Cortex of kidney (tissue), 1 donor: ENCODE measurements at places on chromosomes 5 and 9.

DNA sequence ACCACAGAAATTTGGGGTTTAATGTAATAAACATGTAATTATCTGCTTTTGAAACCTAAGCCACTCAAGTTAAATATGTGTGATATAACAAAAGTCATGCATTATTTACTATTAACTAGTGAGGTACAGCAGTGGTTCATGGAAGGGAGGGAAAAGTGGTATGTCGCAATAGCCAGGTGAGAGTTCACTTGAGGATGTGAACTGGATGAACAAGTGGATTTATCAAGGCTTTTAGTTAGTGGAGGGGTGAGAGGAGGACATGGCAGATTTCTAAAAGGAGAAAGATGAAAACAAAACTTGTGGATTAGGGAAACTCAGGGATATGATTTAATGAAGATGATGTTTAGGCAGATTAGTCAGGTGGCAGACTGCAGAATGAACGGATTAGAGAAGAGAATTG lies 141.3 kb upstream of the NFIB start:
- no peak for DNase-seq

- no peak for DNase-seq
Measured at GRCh38 chr5:73780302-73781080, 154.5 kb downstream of the ARHGEF28 start.

DNA sequence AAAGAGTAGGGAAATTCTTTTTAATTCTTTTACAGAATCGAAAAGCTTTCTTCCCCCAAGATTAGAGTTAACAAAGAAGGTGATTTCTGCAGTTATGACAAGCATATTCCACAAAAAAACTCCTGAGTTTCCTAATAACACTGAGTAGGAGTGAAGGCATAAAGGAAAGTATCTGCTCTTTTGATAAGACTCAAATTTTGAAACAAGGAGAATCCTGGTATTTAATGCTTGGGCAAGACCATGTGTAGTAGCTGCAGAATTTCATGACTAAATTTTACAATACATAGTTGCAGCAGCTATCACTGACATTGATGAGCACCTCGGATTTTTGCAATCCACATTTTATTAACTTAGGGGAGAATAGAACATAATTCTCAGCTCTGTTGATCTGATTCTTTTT lies 92.6 kb downstream of the MARCHF3 start:
- DNase-seq, result no peak

DNA sequence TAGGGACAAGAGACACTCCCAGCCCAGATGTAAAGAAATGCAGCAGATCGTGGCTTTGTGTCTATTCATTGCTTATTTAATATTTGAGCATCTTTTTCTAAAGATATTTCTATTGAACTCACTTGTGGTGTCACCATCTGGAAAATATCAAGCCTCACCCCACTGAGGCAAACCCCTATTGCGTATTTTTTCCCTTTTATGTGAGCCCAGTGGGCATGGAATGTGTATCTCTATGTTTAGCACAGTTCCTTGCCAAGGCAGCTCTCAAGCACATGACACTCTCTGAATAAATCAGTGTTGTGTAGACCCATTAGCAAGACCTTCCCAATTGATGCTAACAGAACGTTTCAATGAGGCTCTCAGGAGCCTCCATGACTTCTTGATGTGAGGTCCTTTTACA lies 81.6 kb downstream of the TMEM174 start:
- DNase-seq, result no peak

- no peak for DNase-seq
Measured at GRCh38 chr9:68654075-68654474, 51.0 kb upstream of the PIP5K1B start.

GRCh38 chr9:33162721-33163311 lies 4.3 kb downstream of the B4GALT1 start:
- no peak for DNase-seq

DNA sequence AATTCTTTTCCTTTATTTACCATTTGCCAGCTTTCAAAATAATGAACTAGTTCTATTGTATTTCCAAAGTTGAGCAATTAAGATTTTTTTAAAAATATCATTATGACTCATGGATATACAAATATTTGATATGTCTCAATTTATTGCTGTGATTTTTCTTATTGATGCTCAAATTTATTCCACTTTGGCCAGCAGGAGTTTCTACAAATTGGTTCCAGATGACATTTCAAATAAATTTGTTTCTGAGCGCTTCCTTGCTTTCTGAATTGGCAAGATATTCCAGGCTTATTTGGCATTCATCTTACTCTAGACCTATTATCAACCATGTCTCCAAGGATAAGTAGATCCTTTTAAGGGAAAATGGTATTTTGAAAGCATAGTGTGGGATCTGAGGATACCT lies 58.5 kb upstream of the TJP2 start:
- DNase-seq, result no peak

DNA sequence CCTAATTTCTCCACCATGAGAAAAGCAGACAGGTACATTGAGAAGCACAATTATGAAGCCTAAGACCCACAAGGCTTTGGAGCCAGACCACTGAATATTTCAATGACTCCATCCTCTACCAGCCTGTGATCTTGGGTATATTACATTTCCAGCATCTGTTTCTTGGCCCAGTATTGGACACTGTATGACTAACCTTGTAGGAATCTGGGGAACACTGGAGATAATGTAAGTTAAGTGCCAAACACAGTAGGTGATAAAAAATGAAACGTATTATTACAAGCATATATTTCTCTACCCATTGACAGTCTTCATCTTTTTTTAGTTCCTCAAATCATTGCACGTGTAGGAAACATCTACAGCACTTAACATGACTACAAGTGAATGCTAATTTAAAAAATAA lies 28.6 kb upstream of the FEM1C start:
- DNase-seq, result no peak

DNA sequence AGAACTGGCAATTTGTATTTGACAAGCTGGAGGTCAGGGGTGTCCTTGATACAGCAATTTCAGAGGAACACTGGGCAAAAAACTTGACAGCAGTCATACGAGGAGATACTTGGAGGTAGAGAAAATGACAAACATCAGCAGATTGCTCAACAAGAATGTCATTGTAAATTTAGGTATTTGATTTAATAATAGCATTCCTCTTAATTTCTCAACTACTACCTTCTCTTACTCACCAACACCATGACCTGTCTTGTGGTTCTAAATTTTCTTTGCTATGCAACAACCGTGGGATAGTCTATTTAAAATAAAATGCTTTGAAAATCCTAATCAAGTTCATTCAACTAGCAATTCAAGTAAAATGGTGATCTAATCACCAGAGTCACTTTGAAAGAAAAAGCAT lies 128.4 kb downstream of the DNAH5 start:
- no peak for DNase-seq

DNA sequence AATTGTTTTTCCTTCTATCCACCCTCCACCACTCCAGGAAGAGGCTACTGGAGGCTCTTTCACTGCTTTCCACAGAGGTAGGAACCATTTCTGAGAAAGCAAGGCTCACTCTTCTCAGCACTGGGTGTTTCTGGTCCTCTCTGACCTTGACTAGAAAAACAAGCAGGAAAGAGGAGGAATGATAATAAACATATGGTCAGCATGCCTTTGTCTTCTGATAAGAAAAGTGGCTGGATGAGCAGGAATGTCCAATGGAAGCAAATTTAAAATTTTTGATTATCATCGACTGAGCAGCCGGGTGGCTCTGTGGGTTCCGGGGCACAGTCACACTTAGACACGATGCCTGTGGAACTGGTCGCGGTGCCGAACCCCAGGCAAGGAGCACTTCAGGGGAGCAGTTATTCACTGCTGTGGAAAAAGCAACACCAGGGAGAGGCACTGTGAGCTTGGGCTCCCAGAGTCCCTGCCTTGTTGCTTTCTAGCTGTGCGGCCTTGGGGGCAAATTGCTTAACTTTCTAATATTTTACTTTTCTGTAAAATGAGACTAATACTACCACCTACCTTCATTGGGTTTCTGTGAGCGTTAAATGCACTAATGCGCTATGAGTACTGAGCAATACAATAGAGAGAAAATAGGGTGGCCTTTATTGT lies 157.0 kb upstream of the LHFPL2 start:
- DNase-seq, result no peak

GRCh38 chr5:1133108-1133507 lies 21.2 kb upstream of the SLC12A7 start:
- DNase-seq, result no peak

GRCh38 chr5:128174951-128175350 lies 91.4 kb downstream of the SLC12A2 start:
- DNase-seq, result no peak

GRCh38 chr5:127092690-127093089 lies 19.4 kb upstream of the C5orf63 start:
- DNase-seq, result no peak

DNA sequence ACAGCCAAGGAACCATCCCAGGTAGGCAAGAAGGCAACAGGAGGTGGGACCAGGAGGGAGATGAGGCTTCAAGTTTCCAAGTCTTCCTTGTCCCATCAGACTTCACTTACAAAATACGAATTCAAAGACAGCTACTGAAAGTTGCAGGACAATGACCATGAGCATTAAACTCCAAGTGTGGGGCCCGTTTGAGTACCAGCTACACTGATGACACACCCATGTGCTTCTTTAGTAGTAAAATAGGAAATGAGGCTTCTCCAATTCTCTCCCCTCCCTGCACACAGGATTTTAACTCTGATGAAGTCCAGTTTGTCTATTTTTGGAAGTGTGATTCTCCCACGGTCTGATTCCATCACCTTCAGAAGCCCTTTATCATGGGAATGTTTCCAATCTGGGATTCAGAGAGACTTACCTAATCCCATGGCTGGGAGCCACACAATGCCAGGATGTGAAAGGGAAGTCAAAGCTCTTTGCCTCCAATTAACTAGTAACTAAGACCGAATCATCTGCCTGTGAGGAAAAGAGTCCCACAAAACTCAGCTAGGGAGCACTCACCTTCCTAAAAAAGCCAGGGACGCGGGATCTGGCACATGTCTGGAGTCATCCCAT lies 222.8 kb upstream of the MSX2 start:
- no peak for DNase-seq

- no peak for DNase-seq
Measured at GRCh38 chr9:37255187-37255586, 134.8 kb downstream of the ZCCHC7 start.

DNA sequence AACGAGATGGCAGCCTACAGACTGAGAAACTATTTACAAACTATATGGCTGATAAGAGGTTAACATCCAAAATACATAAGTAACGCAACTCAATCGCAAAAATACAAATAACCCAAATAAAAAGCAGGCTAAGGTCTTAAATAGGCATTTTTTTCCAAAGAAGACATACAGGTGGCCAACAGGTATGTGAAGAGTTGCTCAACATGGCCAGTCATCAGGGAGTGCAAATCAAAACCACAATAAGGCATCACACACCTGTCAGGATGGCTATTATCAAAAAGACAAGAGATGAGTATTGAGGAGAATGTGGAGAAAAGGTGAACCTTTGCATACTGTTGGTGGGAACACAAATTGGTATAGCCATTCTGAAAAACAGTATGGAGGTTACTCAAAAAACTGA lies 73.5 kb downstream of the CAMSAP1 start:
- DNase-seq, result no peak

GRCh38 chr9:108109927-108110690 lies 620.5 kb upstream of the KLF4 start:
- DNase-seq, result no peak

GRCh38 chr5:54007827-54008777 lies 302.3 kb downstream of the ARL15 start:
- DNase-seq, result no peak

GRCh38 chr9:5264219-5264595 lies 33.0 kb downstream of the INSL4 start:
- no peak for DNase-seq

DNA sequence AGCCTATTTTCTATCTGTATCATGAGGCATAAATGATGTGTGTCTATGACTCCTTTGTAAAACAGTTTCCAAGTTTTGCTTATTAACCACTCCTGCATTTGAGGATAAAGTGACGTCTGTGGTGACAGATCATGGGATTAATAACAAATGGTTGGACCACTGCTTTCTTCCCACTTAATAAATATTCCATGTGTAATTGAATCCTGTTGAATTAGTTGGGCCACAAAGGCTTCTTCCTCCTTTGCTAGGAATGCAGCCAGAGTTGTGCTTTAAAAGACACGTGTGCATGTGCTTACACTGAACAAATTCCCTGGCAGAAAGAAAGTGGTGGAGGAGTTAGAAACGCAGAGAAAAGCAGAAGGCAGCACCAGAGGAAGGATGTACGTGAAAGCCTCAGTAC lies 150.2 kb downstream of the ACTBL2 start:
- DNase-seq, result no peak

DNA sequence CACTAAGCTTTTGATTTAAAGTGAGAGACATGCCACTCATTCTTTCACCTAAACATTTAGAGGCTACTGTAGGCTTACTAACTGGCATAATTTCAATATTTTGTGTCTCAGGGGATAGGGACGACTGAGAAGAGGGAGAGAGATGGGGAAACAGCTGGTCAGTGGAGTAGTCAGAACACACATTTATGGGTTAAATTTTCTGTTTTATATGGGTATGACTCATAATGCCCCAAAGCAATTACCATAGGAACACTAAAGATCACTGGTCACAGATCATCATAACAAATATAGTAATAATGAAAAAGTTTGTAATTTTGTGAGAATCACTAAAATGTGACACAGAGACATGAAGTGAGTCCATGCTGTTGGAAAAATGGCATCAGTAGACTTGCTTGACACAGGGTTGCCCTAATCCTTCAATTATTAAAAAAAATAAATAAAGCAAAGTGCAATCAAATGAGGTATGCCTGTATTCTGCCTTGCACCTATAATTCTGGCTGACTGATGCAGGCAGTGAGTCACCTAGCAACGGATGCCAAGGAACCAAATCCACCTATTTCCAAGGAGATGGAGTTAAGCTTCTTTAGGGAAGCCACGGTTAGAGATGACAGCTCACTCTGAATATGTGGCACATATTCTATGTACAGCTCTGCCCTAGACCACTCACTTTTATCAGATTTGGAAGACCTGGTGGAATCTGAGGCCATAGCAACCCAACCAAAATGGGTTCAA lies 166.1 kb downstream of the MARCHF11 start:
- no peak for DNase-seq

- DNase-seq, result no peak
Measured at GRCh38 chr9:76664120-76664519, 100.1 kb upstream of the PCA3 start.
